ENCODE measurements at places on chromosomes 7 and 10.
A peak's percentile ranks its signal among the peaks of the same experiment; 100 is the strongest.

DNA sequence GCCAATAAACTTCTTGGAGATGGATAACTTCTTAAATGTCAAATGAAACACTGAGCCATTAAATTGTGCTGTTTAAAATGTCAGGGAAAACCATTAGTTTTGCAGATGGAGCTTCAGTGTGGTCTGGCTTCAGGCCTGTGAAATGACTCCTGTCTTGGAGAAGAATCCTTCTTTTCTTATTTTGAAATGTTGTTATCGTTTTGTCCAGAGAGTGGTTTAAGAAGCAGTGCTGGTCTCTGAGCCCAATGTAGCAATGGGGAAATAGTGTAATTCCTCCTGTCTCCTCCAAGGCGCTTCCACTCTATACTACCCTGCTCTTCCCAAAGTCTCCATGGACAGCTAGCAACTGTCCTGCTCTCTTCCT, 177.6 kb downstream of the REEP3 start:
- DNase-seq: no peak

DNA sequence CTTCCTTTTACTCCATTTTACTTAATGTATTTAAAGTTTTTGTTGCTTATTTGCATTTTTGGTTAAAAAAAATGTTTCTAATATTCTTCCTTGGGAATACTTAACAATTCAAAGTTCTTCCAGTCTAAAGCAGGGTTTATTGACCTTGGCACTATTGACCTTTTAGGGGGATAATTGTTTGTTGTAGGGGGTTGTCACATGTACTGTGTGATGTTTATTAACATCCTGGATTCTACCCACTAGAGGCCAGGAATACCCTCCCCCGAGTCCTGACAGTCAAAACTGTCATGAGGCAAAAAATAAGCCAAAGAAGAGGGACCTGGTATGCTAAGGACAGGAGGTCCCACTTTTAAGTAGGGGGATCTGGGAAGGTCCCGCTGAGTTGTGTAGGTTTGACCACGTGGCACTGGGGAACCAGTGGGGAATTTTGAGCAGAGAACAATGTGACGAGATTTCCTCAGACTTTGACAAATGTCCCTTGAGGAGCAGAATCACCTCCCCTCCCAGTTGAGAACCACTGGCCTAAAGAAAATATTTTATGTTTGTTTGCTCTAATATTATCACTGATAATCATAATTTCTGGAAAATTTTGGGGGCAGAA, 178.3 kb upstream of the PRR15 start:
- DNase-seq: no peak

- no peak for DNase-seq
Measured at GRCh38 chr7:121002757-121003200, 14.3 kb downstream of the CPED1 start.

- DNase-seq: no peak
Measured at GRCh38 chr7:507623-508300, 11.9 kb downstream of the PDGFA start.

GRCh38 chr10:94683214-94684054, at the start of gene CYP2C18:
Gene CYP2C18, plus strand, starts transcription at chr10:94683729. Its CDS starts 91 bp downstream, at chr10:94683820.
- DNase-seq: no peak

DNA sequence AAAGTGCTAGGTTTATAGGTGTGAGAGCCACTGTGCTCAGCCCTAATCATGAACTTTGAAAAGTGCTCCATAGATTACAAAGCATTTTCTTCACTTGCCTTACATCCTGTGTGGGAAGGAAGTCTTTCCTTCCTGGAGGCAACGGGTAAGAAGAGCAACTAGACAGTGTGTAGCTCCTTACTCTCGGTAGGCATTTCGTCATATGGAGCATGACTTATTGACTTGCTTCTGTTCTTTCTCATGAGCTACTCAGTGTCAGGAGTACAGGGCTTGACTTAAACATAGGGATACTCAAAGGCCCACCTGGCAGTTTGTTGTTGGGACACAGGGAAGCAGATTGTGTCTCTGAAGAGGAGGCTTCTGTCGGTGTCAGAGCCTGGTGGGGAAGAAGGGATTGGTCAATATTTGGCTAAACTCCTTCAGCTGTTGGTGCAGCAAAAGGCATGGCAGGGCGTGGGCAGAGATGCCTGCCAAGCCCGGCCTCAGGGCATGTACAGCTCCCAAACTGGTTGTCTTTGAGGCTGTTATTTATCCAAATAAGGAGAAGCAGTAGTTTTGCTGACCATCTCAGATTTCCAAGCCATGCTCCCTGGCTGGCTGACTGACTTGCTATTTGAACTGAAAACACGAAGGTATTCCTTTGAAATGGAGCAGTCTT, 248.9 kb downstream of the KIAA1217 start:
- DNase-seq: no peak

DNA sequence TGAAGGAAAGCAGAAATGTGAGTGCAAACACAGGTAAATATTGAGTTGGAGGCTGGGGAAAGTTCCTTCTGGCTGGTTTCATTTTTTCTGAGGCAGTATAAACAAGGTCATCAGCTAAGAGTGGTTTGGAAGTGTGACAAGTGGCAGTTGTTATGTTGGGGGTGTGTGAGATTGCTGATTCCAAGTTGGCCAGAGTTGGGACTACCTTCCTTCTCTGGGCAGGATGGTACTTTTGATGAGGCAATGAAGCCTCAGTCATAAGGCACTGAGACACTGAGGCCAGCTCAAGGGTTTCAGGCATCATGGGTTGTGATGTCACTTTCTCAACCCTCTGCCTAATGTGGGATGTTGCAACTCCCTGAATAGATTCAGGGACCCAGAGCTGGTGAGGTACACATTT, 8.2 kb upstream of the PTTG1IP2 start:
- no peak for DNase-seq

DNA sequence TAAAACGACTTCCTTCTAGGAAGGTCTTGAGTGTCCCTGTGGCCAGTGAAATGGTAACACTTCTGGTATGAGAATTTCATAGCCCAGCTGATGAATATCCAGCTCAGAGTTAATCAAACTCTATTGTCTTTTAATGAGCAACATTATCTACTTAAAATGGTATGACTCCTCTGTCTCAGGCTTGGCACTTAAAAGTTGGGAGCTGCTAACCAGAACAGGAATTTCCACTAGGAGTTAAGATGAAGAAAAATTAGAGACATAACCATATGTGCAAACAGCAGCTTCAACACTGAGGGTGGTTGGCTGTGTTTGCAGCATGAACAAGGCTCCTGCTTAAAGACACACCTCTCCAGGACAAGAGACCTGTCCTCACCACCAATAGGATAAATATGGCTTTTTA, 46.8 kb downstream of the CH25H start:
- no peak for DNase-seq

GRCh38 chr10:4766454-4766853, 59.6 kb upstream of the AKR1E2 start:
- no peak for DNase-seq

DNA sequence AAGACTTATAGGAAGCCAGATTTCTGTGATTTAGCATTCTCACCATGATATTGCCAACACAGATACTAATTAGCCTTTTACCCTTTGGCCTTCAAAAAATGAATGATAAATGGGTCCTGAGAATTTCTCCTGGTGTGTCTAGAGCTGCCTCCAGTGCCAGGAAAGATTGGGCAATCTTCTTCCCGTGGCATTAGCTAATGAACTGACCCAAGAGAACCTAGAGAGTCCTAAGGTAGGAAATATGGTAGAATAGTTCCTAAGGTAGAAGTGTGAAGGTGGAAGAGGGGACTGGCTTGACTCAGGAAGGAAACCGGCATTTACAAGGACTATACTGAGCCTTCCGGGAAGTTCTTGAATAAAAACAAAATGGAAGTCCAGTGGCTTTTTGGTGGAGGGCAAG, 133.1 kb downstream of the GFRA1 start:
- DNase-seq: no peak

GRCh38 chr10:61923210-61923949, 21.9 kb downstream of the ARID5B start:
- no peak for DNase-seq

- DNase-seq: no peak
Measured at GRCh38 chr7:92456236-92456635, 9.0 kb downstream of the GATAD1 start.

DNA sequence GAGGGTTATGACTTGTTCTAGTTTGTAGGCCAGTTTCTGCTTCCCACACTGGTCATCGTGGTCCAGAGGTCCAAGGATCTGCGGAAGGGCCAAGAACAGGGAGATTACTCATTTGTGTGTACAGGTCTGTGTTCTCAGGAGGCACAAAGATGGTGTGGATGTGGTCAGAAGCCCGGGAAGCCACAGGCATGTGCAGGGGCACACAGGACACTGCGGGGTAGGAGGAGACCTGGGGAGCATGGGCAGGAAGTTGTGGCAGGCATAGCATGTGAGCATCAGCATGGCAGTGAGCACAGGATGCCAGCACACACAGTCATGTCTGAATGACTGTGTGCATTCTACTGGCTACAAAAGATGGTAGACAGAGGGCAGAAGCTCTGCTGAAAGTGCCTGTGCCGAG, 445.8 kb downstream of the PLXNA4 start:
- no peak for DNase-seq

- DNase-seq: no peak
Measured at GRCh38 chr10:16933783-16934182, 116.6 kb upstream of the RSU1 start.

DNA sequence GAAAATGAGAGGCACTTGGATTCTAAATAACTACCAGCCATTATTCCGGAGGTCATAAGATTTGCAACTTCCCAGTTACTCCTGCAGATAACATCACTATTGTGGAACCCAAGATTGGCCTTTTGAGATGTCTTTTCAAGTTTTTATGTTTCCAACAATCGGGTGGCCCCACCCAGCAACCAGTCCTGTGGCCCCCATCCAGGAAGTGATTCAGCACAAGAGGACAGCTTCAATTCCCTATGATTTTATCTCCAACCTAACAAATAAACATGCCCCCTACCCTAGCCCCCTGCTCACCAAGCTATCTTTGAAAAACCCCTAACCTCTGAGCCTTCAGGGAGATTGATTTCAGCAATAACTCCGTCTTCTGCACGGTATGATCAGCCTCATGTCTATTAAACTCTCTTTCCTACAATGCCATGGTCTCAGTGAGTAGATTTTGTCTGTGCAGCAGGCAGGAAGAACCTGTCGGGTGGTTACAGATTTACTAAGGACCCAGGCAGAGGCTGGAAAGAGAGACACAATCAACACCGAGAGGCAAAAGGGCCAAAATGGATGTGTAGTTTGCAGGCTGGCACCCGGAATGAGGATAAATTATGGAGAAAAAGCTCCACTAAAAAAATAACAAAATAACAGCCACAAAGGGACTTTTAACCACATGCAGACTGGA, 83.9 kb upstream of the UNC5B start:
- DNase-seq: no peak

- DNase-seq: no peak
Measured at GRCh38 chr7:158733775-158734494, 29.3 kb upstream of the NCAPG2 start.

- no peak for DNase-seq
Measured at GRCh38 chr7:54960517-54960916, 58.3 kb upstream of the EGFR start.

DNA sequence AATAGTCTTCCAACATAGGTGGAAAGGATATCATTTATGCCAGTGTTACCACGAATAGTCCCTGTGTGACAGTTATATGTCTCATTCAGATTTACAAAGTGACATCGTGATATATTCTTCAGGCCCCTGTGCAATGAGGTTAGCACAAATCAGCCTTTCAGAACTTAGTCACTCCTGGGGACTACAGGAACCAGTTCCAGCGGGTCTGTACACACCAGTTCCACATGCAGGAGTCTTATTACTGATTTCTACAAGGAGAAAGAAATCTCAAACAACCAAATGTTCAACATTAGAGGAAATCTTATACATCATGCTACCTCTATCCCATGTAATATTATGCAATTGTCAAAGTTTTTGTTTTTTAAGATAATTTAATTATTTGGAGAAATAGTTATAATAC, 4.4 kb upstream of the WDR91 start:
- no peak for DNase-seq

DNA sequence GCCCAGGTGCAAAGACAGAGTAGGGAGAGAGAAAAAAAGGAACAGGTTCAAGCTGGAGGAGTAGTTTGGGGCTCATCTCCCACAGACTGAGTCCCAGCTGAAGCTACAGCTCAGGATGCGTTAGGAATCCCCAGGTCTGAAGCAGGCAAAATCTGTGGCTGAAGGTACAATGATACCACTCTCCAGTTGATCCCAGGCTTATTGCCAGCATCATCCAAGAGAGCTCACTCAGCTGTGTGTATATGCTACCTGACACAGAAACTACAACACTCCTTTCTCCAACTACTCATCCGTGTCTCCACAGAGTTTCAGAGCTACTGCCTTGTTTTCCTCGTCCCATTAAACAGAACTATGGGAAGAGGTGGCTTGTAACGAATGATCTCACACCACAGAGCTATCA, 851.3 kb downstream of the GRID1 start:
- no peak for DNase-seq

DNA sequence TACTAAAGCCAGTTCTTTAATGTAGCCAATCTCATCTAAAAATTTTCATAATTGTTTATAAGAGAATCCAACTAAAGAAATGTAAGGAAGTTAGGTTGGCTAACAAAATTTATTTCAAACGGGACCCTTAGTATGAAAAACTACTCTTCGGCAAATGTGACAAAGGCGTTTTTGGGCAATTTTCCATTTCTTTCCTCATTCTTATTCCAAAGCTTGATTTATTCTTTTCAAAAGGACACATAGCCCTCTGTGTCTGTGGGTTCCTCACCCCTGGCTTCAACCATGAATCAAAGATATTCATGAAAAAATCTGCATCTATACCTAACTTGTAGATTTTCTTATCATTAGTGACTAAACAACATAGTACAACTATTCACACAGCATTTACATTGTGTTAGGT, 195.9 kb downstream of the ZMYND11 start:
- no peak for DNase-seq

DNA sequence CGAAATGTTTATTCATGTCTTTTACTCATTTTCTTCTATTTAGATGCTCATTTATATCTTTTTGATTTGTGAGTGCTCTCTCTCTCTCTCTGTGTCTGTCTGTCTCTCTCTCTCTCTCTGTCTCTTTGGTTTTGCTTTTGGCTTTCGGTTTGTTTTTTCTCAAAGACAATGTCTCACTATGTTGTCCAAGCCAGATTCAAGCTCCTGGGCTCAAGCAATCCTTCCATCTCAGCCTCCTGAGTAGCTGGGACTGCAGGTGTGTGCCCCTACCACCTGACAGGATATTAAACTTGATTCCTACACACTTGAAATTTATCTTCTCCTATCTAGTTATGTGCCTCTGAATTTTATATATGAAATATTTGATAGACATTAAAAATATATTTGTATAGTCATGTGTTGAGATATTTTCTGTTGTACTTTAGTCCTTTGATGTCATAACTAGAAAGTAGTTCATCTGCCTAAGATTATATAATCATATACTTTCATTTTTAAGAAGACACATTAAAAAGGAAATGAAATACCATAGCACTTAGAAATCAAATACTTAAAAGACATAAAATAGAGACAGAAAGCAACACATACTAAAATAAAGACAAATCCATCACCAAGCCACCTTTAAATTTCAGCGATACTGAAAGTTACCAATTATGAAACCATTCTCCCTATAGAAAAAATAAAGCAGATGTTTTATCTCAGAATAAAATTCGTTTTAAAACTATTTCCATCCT, 68.1 kb upstream of the SFMBT2 start:
- no peak for DNase-seq

GRCh38 chr7:94425546-94425945, 30.9 kb downstream of the COL1A2 start:
- DNase-seq: no peak

- no peak for DNase-seq
Measured at GRCh38 chr7:21429021-21429420, 1.1 kb downstream of the SP4 start.

- DNase-seq: no peak
Measured at GRCh38 chr10:88687853-88688467, 18.1 kb upstream of the LIPK start.

GRCh38 chr10:7480742-7481367, 70.0 kb upstream of the SFMBT2 start:
- peak; percentile 43 for DNase-seq

Data from CD4-positive, alpha-beta T cell treated with Interleukin-15 for 1 hour (primary cell).